Suppressor macrophage (primary cell): ENCODE measurements at places on chromosomes 1 and 21.
A peak's percentile ranks its signal among the peaks of the same experiment; 100 is the strongest.

- DNase-seq = peak; percentile 12
Observed at GRCh38 chr1:28893403-28894102, 20.8 kb upstream of the EPB41 start.

DNA sequence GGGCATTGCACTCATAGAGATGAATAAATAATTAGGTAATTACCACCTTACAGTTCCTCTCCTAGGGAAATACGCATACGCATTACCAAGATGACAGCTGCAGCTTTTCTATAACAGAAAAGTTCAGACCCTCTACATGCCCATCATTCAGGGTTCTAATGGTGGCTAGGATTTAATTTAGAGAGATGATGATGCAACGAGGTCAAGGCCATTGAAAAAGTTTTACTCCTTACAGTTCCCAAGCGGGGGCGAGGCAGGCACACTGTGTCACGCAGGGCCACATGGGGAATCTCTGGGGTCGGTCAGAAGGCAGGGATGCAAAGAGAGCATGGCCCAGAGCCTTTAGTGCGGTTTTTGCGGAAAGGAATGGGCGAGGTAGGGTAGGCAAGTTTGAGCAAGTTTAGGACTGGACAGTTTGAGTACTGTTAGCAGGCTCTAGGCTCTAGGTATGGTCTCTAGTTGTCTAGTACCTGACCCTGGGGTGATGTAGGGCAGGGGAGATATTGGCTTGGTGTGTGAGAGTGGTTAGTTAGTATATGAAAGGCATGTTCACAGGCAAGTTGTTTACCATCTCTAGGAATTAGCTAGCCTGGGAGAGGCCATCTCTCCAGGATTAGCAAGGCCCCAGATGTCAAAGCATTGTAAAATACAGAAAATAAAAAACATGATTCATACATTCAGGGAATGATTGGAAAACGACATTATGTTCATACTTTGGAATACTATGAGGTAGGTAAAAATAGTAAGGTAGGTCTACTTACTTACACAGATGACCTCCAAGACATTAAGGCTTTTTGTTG is 29.6 kb upstream of the ID3 start:
- no peak for DNase-seq

GRCh38 chr1:244192325-244192724 is 141.2 kb downstream of the ZBTB18 start:
- no peak for DNase-seq

DNA sequence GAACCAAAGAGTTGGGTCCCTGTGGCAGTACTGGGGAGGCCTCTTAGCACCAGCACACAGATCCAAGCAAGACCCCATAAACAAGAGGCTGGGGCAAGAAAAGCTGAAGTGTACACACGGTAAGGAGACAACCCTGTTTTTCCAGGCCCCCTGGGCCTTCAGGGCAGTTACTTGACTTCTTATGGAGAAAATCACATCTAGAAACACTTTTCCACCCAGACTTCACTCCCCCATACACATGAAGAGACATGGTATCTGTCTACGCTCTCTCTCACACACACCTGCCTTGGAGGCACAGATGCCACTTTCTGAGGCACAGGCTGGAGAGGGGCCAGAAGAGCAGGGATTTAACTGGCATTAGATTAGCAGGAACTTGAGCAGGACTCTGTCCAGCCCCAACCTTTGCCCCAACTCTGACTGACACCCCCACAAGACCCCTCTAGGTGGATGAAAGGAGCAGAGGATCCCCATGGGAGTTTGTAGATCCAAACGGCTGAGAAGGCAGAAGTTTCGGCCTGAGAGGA is 2.2 kb downstream of the CERS2 start:
- no peak for DNase-seq

DNA sequence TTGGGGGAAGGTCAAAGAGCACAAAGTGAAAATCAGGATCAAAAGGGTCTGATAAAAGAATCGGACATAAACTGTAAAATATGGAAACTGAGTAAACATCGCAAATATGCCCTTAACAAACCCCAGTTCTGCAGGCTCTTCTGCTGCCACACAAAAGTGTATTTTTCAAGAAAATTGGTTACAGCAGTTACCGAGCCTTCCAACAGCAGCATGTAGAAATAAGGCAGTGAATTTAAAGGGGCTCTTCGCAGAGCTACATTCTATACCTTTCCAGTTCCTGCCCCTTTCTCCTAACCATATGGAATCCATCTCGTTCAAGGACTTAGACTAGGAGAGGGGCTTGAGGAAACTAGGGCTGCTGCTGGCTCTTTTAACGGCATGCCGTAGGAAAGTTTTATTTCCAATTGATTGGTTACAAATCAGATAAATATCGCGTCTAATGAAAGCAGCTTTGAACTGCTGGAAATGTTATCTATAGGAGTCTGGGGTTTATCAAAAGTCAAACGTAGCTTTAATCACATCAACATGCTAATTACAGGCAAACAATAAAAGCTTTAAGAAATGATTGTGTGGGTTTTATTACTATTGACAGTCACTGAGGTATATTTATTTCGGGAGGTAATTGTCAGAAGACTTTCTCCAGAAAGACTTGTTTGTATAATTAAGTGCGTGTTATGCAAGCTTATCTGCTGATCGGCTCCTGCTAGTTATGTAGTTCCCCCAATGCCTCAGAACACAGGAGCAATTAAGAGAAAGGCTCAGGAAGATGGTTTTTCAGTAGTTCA is 59.1 kb downstream of the GORAB start:
- no peak for DNase-seq

GRCh38 chr1:198187973-198188588 is 31.3 kb downstream of the NEK7 start:
- DNase-seq = no peak

DNA sequence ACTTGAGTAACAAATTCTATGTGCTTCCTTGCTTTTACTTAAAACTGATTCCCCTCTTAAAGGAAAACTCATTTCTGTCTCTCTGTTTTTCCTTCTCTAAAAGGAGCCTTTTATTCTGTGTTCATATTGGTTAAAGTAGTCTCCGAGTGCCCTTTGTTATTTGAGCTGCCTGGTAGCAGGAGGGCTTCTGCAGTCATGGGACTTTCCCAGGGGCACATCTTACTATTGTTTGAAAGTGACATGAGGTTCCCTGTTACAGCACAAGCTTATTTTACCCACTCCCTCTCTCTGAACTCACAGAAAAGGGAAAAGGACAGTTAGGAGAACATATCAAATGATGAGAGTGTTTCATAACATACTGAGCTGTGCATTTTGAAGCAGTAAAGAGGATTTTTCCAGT is 58.1 kb upstream of the ANGPTL1 start:
- DNase-seq = no peak

GRCh38 chr1:228164561-228165371 is 838 bp upstream of the IBA57 start:
- peak; percentile 76 for DNase-seq

GRCh38 chr1:84353695-84354094 is 44.6 kb upstream of the DNASE2B start:
- no peak for DNase-seq

GRCh38 chr21:45128613-45129188 is 54.3 kb downstream of the ADARB1 start:
- peak; percentile 87 for DNase-seq

- no peak for DNase-seq
Observed at GRCh38 chr21:41615613-41616012, 107.7 kb upstream of the TMPRSS2 start.

- DNase-seq = no peak
Observed at GRCh38 chr1:15799928-15800835, 7.3 kb downstream of the UQCRHL start.

GRCh38 chr1:193103759-193104501 is 1.3 kb downstream of the GLRX2 start:
- no peak for DNase-seq

DNA sequence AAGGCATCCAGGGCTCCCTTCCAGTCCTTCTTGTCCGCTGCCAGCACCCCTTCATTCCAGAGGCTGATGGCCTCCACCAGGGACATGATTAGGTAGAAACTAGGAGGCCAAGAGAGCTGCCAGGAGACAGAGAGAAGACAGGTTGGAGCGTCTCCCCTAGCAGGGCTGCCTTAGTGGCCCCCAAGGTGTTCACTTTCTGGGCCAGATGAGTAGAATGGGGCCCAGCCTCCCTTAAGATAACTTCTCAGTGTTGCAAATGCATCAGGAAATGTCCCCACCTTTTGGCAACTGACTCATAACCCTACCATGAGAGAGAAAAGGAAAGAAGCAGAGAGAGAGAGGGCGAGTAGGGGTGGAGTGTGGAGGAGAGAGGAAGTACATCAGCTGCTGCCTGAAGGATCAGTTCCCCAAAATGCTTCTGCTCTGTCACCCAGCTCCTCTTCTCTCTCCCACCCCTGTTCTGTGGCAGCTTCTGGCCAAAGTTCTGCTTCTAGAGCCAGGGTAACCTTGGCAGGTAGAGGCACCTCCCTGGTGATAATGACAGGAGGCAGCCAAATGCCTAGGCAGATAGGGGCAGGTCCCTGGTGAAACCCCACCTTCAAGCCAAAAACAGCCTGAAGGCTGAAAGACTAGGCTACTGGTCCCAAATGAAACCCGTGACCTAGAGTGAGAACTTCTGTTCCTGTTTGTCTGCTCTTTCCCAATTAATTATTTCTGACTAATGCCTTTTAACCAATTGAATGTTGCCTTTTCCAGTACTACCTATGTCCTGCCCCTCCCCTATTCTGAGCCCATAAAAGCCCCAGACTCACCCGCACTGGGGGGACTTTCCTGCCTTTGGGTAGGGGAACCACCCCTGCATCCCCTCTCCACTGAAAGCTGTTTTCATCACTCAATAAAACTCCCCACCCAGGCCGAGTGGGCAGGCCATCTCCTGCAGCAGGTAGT is at the start of gene NCF2:
Gene NCF2 (minus strand): TSS at position 216 of the 948 bp plus-strand sequence. CDS start 130 bp downstream, at position 86.
- DNase-seq = peak; percentile 97

DNA sequence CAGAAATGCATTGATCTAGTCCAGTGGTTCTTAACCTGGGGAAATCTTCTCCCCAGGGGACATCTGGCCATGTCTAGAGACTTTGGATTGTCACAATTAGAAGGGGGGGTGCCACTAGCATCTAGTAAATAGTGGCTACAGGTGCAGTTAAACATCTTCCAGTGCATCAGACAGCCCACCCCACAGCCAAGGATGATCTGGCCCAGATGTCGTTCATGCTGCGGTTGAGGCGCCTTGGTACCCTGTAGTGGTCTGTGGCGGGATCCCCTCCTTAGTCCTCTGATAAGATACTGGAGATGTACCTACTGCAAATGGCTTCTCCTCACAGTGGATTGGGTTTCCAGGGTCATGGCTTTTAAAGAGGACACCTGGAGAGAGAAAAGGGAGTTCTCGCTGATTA is 69.8 kb downstream of the PRDM2 start:
- no peak for DNase-seq

- DNase-seq = peak; percentile 70
Observed at GRCh38 chr1:21337928-21338572, 47.8 kb upstream of the ECE1 start.
